ENCODE measurements at places on chromosomes 2 and 18.

GRCh38 chr2:197090742-197091367 lies 164.3 kb upstream of the PGAP1 start:
- DNase-seq: no peak

DNA sequence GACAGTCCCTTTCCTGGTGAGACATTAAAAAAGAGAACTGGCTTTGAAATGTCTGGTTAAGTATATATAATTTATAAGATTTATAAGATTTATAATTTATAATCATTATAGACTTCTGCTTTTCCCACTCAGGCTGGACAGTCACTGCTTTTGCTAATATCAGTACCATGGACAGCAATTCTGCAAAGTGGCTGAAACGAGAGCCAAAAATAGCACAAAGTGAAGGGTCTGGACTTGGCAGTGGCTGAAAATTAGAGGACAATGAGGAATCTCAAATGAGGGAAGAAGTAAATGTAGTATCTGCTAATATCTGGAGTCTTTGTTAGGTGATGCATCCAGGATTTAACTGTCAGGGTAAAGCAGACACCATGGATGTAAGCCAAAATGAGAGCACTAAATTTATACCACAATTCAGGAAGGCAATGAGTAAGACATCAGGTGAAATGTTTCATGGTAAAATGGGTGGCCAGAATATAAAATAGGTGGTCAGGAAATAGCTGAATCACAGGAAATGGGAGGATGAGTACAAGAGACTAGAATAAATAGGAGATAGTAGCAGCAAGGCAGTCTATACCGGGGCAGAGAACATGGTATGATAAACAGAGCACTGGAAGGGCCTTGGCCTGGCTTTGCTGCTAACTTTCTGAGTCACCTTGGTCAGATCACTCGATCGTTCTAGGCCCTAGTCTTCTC lies 39.6 kb upstream of the BOD1L2 start:
- DNase-seq: no peak

DNA sequence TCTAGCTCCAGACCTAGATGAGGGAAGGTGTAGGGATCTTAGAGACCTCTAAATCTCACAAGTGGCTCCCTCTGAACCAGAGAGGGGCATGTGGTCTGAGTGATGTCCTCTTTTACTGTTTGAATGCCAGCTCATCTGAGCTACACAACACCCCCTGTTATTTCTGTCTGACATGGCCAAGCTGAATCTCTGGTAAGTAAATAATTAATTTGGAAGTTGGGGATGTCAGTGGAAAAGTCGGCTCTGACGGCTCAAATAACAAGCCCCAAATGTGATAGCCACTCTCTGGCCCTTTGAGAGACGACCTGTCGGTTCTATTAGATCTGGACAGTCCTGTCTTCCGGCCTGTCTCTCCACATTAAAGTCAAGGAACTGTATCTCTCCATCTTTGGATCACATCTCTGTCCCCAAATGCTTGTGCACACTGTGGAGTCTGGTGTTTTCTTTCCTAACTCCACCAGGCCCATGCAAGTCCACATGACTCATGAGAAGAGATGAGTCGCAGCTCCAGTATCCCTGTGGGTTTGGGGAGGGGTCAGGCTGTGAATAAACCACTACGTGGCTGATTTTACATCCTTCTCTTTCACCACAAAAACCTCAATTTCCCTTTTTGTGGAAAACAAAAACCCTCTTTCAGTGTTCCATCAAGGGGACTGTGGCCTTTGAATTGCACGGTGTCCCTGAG lies 52.5 kb downstream of the SETBP1 start:
- no peak for DNase-seq

DNA sequence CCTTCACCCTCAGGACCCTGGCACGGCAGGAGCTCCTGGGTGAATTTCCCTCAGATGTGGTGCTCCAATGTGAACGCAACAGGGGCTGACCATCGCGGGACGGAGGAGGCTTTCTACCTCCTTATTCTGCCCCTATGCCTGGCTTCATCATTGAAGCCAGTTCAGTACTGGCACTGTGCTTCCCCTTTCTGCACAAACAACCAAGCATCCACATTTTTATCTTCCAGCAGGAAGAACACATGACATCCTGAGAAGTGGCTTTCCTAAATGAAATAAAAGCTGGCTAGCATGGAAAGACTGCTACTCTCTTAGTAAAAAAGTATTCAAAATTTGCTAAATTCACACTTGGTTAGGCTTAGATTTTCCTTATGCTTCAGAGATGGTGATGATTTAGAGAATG lies 24.8 kb downstream of the AFG3L2 start:
- no peak for DNase-seq

DNA sequence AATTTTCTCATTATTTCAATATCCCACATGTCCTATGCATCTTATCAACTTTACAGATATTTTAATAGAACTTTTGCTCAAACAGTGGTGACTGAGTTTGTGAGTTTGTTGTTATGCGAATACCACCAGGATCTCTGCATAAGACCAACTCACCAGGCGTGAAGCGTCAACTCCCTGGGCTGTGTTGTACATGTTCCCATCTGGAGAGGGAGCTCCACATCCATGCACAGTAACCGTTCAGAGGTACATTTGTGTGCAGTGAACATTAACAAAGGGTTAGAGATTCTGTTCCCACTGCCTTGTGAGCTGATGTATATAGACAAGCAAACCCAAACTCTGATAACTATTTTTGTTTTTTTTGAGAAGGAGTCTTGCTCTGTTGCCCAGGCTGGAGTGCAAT lies 188.7 kb downstream of the MYT1L start:
- no peak for DNase-seq

- no peak for DNase-seq
Measured at GRCh38 chr2:96163768-96164429, 18.7 kb upstream of the DUSP2 start.

Measured in cortex of kidney (tissue), 1 donor.